ENCODE measurements at places on chromosomes 2 and 18. TPM values are rescaled to one million over a fixed set of nuclear protein-coding genes. Genes with fewer than 3 reads are reported as not detected.

- no peak for DNase-seq
These were observed 903.8 kb downstream of the SLC4A3 start for GRCh38 chr2:220531216-220531615.

DNA sequence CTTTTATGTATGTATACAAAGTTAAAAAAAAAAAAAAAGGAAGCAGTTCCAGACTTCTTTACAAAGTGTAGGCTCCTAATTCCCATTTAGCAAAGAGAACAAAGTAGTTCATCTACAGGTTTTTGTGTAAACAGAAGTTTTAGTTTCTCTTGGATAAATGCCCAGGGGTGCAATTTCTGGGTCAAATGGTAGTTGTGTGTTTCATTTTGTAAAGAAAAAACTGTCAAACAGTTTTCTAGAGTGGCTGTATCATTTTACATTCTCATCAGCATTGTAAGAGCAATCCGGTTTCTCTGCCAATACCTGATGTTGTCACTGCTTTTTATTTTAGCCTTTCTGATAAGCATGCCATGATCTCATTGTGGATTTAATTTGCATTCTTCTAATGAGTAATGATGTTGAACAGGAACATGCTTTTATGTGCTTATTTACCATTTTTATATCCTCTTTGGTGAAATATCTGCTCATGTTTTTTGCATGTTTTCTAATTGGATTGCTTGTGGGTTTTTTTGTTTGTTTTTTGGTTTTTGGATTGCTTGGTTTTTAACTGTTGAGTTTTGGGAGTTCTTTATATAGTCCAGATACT lies 16.6 kb upstream of the PSME4 start:
- DNase-seq = no peak

Gene RAB11FIP5
- total RNA-seq = 43.6 TPM

Gene OTX1
- total RNA-seq = not detected

- DNase-seq = no peak
These were observed 343.8 kb downstream of the SUCLG1 start for GRCh38 chr2:84115173-84115857.

GRCh38 chr2:3461801-3462492 lies 57.4 kb downstream of the ADI1 start:
- no peak for DNase-seq

GRCh38 chr2:136844546-136844945 lies 79.2 kb downstream of the THSD7B start:
- no peak for DNase-seq

Gene MDH1B
- 1.8 TPM for total RNA-seq

DNA sequence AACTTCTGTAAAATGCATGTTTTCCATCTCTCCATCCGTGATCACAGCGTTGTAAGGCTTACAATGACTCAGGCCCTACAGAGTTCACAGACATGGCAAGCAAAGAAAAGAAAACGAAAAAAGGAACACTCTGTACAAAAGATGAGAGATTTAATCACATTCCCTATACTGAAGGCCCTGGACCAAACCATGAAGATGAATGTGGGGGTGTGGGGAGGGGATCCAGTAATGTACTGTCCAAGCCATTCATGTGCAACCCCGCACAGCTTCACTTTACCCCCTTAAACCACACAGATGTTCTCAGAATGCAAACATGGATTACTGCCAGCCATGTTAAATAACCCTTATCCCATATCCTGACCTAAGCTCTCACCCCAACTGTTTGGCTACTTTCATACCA lies 391.1 kb downstream of the NCKAP5 start:
- DNase-seq = no peak

Gene ZNF513
- total RNA-seq = 11.5 TPM

DNA sequence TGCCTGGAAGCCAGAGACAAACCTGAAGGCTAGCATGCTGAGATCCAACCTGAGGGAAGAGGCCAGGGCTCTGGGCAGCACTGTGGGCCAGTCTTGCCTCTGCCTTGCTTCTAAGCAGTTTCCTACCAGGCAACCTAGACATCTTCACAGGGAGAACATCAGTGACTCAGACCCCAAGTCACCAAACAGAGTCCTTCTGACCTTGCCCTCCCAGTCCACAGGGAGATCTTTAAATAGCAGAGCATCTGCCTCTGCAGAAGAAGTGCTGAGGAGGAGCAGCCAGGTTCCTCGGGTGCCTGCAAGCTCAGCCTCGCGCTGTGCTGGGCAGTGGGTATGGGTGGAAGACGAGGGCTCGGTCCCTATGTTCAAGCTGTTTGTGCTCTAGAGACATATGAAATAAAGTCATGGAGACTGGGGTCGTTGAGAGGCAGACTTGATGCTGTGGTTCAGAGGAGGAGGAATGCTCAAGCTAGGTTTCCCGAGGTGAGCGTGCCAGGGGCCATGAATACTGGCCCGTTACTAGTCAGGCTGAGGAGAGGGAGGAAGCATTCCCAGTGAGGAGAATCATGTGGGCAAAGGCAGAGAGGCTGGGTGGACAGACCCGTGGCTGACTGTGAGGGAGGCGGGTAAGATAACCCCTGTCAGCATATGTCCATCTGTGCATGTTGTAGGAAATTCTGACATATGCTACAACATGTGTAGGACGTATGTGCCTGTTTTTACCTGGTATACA lies 66.5 kb downstream of the BOLA3 start:
- no peak for DNase-seq

Gene NDUFS1
- 102 TPM for total RNA-seq

Gene ABI2
- 28.8 TPM for total RNA-seq

Gene ARHGAP28
- 4.6 TPM for total RNA-seq

GRCh38 chr2:149686136-149687051 lies 98.8 kb upstream of the MMADHC start:
- no peak for DNase-seq

DNA sequence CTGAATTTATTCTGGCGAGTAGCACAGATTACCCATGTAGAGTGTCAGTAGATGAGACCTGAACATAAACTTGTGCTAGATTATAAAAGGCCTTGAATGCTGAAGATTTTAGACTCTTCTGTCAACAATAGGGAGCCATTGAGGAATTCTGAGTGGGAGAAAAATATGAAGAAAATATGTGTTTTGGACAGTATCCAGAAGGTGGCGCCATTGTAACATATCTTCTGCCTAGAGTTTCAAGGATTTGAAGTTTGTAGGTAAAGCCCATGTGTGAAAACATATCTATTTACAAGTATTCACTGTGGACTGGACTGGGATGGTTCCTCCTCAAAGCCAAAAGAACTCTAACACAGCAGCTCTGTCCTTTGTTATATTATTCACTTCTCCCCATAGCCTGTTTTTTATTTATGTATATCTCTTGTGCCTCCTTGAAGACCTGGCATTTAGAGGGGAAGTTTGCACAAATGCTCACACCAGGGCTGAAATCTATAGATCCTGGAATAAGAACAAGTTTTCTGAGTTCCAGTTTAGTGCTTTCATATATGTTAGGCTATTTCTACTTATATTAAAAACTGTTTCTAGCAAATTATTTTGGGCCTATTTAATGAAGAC lies 124.9 kb downstream of the RDH14 start:
- DNase-seq = no peak

Gene NEB
- 0.68 TPM for total RNA-seq

Gene ANTXR1
- 35.5 TPM for total RNA-seq

DNA sequence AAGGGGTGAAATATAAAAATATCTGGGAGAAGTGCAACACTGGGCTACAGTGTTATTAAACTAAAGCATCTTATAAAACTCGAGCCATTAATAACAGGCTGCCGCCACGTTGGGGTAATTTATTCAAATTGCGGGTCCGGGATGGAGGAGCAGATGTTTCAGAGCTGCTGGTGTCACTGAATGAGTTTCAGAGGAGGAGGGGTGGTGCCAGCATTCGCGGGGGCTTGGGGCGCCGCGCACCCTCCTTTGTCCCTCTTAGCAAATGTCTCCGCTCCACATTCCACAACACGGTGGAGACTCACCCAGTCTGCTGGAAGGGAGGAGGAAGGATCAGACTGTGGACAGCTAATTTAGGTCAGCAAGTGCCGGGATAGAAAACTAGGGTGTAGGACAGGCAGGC lies 260.5 kb downstream of the CELF4 start:
- DNase-seq = no peak

Gene RNMT
- total RNA-seq = 49.3 TPM

Gene PPP1R1C
- 2.1 TPM for total RNA-seq

DNA sequence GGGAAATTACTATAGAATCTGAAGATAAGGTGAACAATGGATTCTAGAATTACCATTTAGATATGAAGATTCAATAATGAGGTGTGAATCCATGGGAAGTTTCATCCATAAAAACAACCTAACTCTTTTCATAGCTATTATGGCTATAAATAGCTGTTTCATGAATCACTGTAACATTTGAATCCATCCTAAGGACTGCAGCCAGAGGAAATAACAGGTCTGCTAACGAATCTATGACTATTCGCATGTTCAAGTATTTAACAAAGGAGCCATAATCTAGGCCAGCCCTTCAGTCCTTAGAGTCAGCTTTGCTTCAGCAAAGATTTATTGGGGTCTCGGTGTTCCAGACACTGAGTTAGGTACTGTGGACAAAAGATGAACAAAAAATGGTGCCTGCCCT lies 87.1 kb downstream of the MYOM1 start:
- DNase-seq = no peak

- no peak for DNase-seq
These were observed 79.3 kb downstream of the FBXO15 start for GRCh38 chr18:74068296-74068695.

DNA sequence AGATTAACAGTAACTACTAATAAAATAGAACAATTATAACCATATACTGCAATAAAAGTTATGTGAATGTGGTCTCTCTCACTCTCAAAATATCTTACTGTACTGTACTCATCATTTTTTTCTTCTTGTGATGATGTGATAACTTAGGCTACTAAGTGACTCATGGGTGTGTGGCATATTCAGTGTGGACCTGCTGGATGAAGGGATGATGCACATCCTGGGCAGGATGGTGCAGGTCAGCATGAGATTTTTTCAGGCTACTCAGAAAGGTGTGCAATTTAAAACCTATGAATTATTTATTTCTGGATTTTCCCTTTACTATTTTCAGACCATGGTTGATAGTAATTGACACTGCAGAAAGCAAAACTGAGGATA lies 90.7 kb downstream of the NCKAP5 start:
- no peak for DNase-seq

DNA sequence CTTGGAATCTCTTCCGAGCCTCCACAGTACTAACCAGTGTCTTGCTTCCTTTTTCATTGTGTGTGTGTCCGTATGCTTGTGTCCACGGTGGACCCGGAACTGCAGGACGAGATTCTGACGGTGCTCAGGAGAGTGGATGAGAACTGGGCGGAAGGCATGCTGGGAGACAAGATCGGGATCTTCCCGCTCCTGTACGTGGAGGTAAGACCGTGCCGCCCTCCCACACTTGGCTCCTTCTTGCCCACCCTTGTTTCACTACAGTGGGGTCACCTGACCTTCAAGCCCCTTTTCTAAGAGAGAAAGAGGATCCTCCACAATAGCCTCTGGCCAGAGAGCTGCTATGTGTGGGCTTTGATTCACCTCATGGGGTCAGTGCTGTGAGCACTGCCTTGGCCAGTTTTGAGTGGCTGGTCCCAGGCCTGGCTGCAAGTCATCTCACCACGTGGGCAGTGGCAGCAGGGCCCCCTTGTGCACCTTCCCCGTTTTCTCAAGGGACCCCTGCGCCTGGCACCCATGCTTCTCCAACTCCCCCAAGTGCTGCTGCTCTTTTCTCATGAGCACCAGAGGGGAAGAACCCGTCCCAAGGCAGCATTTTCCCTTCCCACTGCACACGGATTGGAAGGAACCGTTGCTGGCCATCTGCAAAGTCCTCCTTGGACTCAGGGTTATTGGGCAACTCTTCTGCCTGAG lies 242.1 kb downstream of the SEPTIN10 start:
- DNase-seq = no peak

GRCh38 chr2:232477751-232478510 lies 9.7 kb downstream of the ECEL1 start:
- DNase-seq = no peak

DNA sequence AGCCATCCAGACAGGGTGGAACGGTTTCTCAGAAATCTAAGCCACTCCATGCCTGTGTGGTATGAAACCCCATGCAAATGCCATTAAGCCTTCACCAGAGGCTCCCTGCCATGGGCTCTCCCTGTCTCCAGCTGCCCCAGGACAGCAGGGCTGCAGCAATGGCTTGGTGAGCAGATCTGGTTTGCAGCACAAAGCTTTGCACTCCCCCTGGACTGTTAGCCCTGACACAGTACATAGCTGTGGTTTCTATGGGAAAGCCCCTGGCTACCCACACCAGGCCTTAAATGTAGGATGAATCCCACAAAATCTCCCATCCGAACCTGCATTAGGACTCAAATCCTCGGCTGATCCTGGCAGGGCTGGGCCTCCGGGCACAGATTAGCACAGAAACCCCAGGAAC lies 291.6 kb downstream of the TNS1 start:
- peak; percentile 38 for DNase-seq

GRCh38 chr18:62784338-62784965 lies 69.1 kb downstream of the PHLPP1 start:
- no peak for DNase-seq

DNA sequence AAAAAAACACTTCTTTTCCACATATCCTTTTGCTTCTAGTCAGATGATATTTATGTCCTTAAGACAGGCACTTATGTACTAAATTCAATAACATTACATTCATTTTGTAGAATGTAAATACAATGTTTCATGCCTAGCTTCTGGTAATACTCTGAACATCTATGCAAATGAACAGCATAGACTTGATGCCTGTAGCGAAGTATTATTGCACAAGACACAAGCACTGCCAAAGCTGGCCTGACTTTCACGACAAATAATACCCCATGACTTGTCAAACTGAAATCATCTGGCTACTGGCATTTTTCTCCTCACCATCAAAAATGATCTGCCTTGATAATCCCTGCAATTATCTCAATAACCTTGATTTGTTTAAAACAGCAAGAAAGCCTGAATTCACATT lies 101.3 kb downstream of the L3MBTL4 start:
- no peak for DNase-seq

- no peak for DNase-seq
These were observed 7.6 kb downstream of the CYBRD1 start for GRCh38 chr2:171529914-171530313.

Gene TANK
- total RNA-seq = 33.6 TPM

DNA sequence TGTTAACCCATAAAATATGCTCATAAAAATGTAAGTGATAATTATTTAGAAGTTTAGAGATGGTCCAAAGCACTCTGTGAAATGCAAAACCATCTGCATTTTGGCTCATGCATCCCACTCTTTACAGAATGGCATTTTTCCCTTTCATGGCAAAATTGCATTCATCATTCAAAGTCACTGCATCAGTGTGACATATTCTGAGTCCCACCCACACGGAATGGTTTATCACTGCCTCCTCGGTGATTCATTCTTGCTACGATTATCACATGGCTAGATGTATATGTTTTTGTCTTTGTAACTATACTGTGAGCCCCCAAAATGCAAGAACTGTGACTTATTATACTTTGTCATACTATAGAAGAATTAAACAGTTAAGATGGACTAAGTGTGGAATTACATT lies 293.0 kb downstream of the LRATD1 start:
- no peak for DNase-seq

- no peak for DNase-seq
These were observed 115.1 kb upstream of the COPS8 start for GRCh38 chr2:236970656-236971010.

DNA sequence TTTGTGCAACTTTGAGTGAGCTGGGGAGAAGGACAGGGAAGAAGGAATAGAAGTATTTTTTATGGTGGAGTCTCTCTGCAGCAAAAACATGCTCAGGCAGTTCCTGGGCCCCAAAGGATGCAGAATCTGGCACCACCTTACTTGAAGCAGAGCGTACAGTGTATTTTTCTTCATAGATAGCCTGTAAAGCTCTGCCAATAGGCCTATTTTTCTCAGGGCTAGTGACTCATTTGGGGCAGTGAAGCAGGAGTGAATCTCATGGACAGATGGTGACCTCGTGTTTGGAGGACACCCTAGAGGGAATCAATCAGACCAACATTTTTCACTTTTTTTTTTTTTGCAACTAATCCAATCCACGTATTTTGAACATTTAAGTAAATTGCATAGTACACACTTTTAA lies 268.1 kb upstream of the CXCR4 start:
- no peak for DNase-seq

Data from kidney epithelial cell (primary cell).